Endothelial cell (in vitro differentiated cells): ENCODE measurements at places on chromosomes 1 and 21.

GRCh38 chr1:230299191-230300006 lies 126.7 kb downstream of the PGBD5 start:
- H3K4me3 ChIP-seq = no peak overlapping the region
- H3K4me1 ChIP-seq = peaks cover 5% of the 10 kb centered on the region
- no peak for DNase-seq
- H3K27ac ChIP-seq = no peak overlapping the region
- peaks cover 4% of the 10 kb centered on the region for H3K27me3 ChIP-seq
- no peaks in the 10 kb centered on the region for H3K36me3 ChIP-seq

DNA sequence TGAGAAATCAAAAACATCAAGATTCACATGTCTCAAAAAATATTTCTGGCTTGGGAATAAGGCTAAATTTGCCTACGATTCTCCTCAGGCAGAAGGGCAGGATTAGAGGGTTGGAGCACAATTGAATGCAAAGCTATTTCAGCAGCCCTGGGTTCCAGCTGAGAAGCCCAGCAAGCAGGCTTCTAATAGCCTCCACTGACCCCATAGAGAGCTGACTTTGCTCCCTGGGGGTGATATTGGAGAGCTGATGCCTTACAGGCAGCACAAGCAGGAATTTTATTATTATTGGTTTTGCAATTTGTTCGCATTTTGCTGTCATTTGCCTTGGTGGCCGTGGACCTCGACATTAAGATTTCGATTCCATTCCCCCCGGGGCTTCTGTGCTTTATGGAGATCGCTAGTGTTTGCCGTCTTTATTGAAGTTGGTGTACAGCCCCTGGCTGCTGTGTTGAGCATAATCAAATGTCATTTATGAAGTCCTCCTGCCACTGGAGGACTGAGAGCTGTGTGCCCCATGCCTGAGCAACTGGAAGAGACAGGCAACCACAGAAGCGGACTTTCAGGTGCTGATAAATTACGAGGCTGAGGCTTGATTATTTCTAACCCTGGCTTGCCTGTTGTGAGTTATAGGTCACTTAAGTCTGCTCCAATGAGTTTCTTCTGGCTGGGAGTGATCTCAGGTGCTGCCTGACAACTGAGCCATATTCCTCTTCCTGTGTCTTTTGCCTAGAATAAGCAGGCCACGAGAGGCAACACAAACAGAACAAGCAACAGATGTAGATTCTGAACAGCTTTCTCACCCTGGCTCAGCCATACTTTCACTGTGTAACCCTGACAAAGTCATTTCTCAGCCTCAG lies 518.4 kb upstream of the CAMK1G start:
- H3K4me3 ChIP-seq = no peak overlapping the region
- no peak overlapping the region for H3K27ac ChIP-seq
- peaks cover 1% of the 10 kb centered on the region for H3K27me3 ChIP-seq
- DNase-seq = no peak
- H3K36me3 ChIP-seq = no peaks in the 10 kb centered on the region

GRCh38 chr1:38005195-38006007 lies at the start of gene FHL3:
FHL3 (minus strand) TSS chr1:38005514; CDS start chr1:37999412, 6,102 bp downstream.
- H3K36me3 ChIP-seq = peaks cover 10% of the 10 kb centered on the region
- peaks cover 9% of the 10 kb centered on the region for H3K27me3 ChIP-seq
- H3K4me3 ChIP-seq = peak within 1 kb of the TSS; percentile 99
- DNase-seq = peak; percentile 70
- peak within 1 kb of the TSS; percentile 81 for H3K27ac ChIP-seq
- H3K4me1 ChIP-seq = peaks cover 55% of the 10 kb centered on the region

- peak; percentile 70 for DNase-seq
- no peaks in the 10 kb centered on the region for H3K4me1 ChIP-seq
- H3K27me3 ChIP-seq = peaks cover 2% of the 10 kb centered on the region
- H3K36me3 ChIP-seq = no peaks in the 10 kb centered on the region
- no peak overlapping the region for H3K27ac ChIP-seq
Observed at GRCh38 chr1:48061162-48062136, 64.3 kb upstream of the TRABD2B start.

DNA sequence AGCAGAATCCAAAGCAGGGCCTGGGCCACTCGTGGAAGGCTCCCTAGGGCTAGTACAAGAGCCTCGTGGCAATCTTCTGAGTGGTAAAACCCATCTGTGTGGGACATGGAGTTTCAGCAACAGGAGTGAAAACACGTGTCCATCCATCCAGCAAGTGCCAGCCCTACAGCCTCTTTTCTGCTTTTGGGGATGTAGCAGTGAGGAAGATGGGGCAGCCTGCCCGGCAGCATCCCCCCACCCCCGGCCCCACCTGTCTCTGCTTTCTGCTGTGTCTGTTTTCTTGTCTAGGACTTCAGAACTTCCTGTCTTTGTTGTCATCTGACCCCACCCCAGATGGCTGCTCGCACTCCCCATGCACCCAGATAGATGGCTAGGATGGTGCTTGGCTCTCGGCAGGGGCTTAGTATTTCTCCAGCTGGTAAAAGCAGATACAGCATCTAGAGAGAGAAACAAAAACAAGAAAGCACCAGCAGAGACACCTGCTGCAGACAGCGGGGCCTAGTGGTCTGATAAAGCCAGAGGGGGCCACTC lies 1.5 kb downstream of the CPTP start:
- peaks cover 23% of the 10 kb centered on the region for H3K27me3 ChIP-seq
- peaks cover 16% of the 10 kb centered on the region for H3K4me1 ChIP-seq
- H3K27ac ChIP-seq = no peak overlapping the region
- peaks cover 14% of the 10 kb centered on the region for H3K36me3 ChIP-seq
- H3K4me3 ChIP-seq = peak overlapping the region; percentile 86
- DNase-seq = no peak

DNA sequence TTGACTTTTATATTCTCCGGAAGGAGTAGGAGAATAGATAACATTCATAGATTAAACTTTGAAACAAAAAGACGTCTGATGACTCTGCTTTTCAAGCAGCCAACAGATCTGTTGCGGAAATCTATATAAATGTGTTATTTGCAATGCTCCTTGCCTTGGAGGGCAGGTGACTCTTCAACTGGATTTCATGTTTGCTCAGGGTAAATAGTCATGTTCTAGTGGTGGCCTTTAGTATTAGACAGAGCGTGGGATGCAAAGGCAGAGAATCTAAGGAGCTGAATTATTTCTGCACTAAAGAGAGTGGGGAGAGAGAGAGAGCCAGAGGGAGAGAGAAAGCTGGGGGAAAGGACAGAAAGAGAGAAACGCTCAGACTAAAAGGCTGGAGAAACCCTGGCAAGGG lies 454.3 kb downstream of the AJAP1 start:
- H3K36me3 ChIP-seq = no peaks in the 10 kb centered on the region
- no peak for DNase-seq
- no peak overlapping the region for H3K4me3 ChIP-seq
- no peaks in the 10 kb centered on the region for H3K27me3 ChIP-seq

- peaks cover 5% of the 10 kb centered on the region for H3K27me3 ChIP-seq
- DNase-seq = no peak
- H3K4me1 ChIP-seq = peaks cover 43% of the 10 kb centered on the region
- peak overlapping the region; percentile 87 for H3K4me3 ChIP-seq
Observed at GRCh38 chr1:162068301-162068700, 1.2 kb upstream of the NOS1AP start.

GRCh38 chr1:156511644-156512043 lies 11.1 kb upstream of the MEF2D start:
- H3K4me3 ChIP-seq = no peak overlapping the region
- H3K4me1 ChIP-seq = no peaks in the 10 kb centered on the region
- DNase-seq = no peak
- no peak overlapping the region for H3K27ac ChIP-seq
- H3K36me3 ChIP-seq = no peaks in the 10 kb centered on the region

DNA sequence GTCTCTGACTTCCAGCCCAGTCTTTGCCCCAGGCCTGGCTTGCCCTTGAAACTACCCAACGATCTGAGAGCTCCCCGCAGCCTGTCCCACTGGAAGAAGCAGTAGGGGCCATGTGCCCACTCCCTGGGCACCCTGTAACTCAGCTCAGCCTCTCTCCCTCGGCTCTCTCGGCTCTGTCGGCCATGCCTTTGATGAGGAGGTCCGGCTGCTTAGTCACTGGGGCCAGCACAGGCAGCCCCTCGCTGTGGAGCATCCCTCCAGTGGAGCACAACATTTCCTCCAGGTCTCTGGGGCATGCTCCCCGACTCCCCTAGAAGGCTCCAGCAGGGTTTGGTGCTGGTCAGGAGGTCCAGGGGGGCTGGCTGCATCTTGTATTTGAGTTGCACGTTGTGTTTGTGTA lies 83.3 kb upstream of the DISP3 start:
- H3K4me1 ChIP-seq = no peaks in the 10 kb centered on the region
- H3K4me3 ChIP-seq = no peak overlapping the region
- DNase-seq = no peak
- H3K27ac ChIP-seq = no peak overlapping the region
- H3K36me3 ChIP-seq = no peaks in the 10 kb centered on the region

GRCh38 chr1:217354895-217355294 lies 276.0 kb downstream of the GPATCH2 start:
- no peak overlapping the region for H3K4me3 ChIP-seq
- no peak overlapping the region for H3K27ac ChIP-seq
- no peaks in the 10 kb centered on the region for H3K36me3 ChIP-seq
- no peak for DNase-seq
- no peaks in the 10 kb centered on the region for H3K4me1 ChIP-seq
- H3K27me3 ChIP-seq = no peaks in the 10 kb centered on the region

DNA sequence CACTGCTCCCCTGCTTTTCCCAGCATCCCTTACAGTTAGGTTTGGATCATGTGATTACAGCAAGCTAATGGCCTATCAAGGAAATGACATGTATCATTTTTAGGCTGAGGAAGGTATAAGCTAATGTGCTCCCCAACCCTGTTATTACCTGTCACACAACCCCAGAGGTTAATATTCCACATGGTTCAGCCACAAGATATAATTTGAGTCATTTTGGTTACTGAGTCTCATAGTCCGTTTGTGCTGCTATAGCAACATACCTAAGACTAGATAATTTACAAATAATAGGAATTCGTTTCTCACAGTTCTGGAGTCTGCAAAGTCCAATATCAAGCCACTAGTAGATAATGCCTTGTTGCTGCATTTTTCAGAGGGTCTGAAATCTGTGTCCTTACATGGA lies 29.1 kb upstream of the SLC16A1 start:
- H3K27ac ChIP-seq = no peak overlapping the region
- H3K4me1 ChIP-seq = no peaks in the 10 kb centered on the region
- no peaks in the 10 kb centered on the region for H3K36me3 ChIP-seq
- peaks cover 2% of the 10 kb centered on the region for H3K27me3 ChIP-seq

DNA sequence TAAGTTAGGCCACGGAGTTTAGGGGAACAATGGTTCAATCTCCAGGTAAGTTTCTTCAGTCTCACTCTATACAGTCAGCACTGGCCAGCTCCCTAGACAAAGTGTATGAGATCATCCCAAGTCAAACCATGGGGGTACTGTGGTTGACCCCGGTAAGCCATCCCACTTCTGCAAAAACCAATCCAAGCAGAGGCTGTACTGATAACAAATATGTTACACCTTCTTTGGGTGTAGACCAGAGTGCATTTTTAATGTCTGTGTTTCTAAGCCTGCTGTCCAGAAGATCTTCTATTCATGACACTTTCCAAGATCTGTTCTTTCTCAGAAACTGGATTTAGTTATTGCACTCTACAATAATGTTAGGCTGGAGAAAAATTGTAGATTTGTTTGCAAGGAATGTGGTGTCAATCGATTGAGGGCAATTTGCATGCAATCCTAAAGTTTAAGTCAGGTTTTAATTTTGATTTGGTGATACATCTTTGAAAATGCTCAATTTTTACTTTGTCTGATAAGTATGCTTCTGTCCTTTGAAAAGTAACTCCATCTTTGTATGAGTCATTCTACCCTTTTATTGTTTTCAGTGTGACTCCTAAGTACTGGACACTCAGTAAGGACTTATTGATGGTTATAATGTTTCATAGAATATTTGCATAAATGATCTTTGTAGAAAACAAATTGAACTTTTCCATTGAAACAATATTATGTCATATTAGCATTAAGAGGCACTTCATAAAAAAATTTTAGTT lies 152.4 kb downstream of the HLX start:
- H3K4me1 ChIP-seq = no peaks in the 10 kb centered on the region
- H3K27me3 ChIP-seq = no peaks in the 10 kb centered on the region
- DNase-seq = no peak
- no peak overlapping the region for H3K27ac ChIP-seq
- H3K4me3 ChIP-seq = no peak overlapping the region
- no peaks in the 10 kb centered on the region for H3K36me3 ChIP-seq

DNA sequence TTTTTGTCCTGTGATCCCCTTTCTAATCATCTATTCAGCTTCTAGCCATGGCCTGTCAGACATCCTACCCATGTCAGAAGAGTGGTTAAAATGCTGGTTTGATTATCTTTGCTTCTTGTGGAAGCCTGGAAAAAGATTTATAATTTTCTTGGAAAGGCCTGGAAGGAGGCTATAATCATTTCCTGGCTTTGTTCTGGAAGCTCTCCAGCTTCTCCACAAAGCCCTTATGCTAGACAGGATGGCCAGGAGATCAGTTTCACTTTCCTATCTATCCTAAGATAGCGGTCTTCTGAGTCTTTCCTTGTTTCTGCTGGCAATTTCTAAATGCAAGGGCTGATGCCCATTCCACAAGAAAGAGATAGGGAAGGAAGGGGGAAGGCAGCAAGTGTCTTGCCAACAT lies 90.9 kb upstream of the SLC44A3 start:
- no peak for DNase-seq
- H3K4me3 ChIP-seq = no peak overlapping the region
- peaks cover 2% of the 10 kb centered on the region for H3K27me3 ChIP-seq
- no peaks in the 10 kb centered on the region for H3K4me1 ChIP-seq

DNA sequence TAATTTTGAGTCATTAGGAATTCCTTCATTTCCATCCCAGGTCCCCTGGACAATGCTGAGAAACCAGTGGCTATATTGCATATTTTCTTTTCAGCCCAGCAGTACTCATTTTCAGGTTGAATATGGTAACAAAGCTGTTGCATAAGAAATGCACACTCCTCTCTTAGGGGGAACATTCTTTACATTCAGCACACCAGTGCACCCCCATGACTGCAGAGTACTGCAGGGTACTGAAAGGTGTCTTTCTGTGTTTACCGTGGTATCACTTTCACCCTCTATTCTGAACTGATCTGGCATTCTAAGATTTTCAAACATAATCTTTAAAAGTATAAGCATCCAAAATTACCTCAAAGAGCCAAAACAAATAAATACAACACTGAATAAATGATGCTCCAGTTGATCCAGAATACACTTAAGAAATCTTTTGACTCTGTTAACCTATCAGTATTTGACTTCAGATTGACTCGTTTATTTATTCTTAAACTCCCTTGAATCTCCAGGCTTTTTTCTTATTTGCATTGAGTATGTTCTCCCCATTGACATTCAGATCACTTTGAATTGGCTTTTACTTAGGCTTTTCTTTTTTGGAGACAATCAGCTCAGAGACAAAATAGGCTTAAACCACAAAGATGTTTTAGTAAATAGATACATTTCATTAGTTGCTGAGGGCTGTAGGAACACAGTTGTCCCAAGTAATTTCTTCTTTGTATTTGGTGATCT lies 213.6 kb downstream of the NFIA start:
- peaks cover 7% of the 10 kb centered on the region for H3K36me3 ChIP-seq
- peaks cover 2% of the 10 kb centered on the region for H3K27me3 ChIP-seq
- H3K4me1 ChIP-seq = peaks cover 22% of the 10 kb centered on the region
- no peak overlapping the region for H3K4me3 ChIP-seq
- no peak for DNase-seq
